ENCODE measurements at places on chromosomes 3 and 15. TPM values are rescaled to one million over a fixed set of nuclear protein-coding genes. Genes with fewer than 3 reads are reported as not detected.

Gene CCR8
- total RNA-seq: not detected

Gene FETUB
- not detected for total RNA-seq

Gene CAND2
- total RNA-seq: 5.0 TPM

Gene NUTM1
- not detected for total RNA-seq

Gene MAGEL2
- total RNA-seq: under 0.01 TPM

Gene TTLL13
- total RNA-seq: 0.16 TPM

Gene DGKG
- 2.5 TPM for total RNA-seq

Gene GOLGA6B
- total RNA-seq: under 0.01 TPM

Gene SCN11A
- total RNA-seq: not detected

Gene ZNF620
- 0.47 TPM for total RNA-seq

Gene MNS1
- total RNA-seq: 1.9 TPM

Gene CCR2
- total RNA-seq: not detected

Gene LRRC49
- 23.6 TPM for total RNA-seq

Gene AMIGO3
- total RNA-seq: under 0.01 TPM

Gene LTK
- 0.17 TPM for total RNA-seq

Gene FANCD2OS
- not detected for total RNA-seq

Gene CP
- total RNA-seq: not detected

Gene CRABP1
- not detected for total RNA-seq

Gene KCTD6
- total RNA-seq: 5.1 TPM

Gene IGDCC3
- total RNA-seq: not detected

Gene NEIL1
- 6.3 TPM for total RNA-seq

Gene KLHL6
- under 0.01 TPM for total RNA-seq

Gene SERINC4
- total RNA-seq: not detected

Gene NPAP1
- total RNA-seq: under 0.01 TPM

Gene GAP43
- total RNA-seq: 6.1 TPM

Gene C3orf20
- not detected for total RNA-seq

Gene ACKR4
- total RNA-seq: 4.7 TPM

Gene ALDH1A3
- total RNA-seq: 213 TPM

Gene TEX55
- not detected for total RNA-seq

Gene ROPN1B
- total RNA-seq: not detected

Gene CCDC54
- total RNA-seq: not detected

Gene AGBL1
- not detected for total RNA-seq

Gene ITIH1
- not detected for total RNA-seq

Gene PRTG
- 0.47 TPM for total RNA-seq

Gene CTXN2
- total RNA-seq: not detected

Gene CISH
- 0.95 TPM for total RNA-seq

Gene MYLK
- total RNA-seq: 524 TPM

Gene MUSTN1
- total RNA-seq: not detected

Gene RASGRP1
- total RNA-seq: not detected

Gene HYKK
- 1.7 TPM for total RNA-seq

Gene TERC
- 290 TPM for total RNA-seq

Gene RTP2
- total RNA-seq: not detected
